ENCODE measurements at places on chromosomes 1 and 21.

DNA sequence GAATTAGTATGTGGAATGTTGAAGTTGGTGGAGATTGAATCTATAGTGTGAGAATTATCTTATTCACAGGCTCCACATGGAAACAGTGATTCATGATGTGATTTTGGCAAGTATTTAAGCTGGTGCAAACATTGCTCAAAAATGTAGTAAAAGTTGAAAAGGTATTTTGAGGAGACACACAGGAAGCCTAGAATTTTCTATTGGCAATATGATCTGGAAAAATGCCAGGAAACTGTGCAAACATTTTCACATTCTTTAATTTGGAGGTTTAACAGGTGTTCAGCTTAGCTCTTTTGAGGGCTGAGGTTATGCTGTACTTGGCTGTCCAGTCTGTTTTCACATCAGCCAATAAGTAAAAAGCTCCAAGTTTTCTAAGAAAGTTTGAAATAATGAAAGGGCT is 327.3 kb downstream of the RWDD3 start:
- DNase-seq: no peak

GRCh38 chr1:94514095-94514727 is 27.3 kb downstream of the F3 start:
- DNase-seq: no peak

GRCh38 chr1:2953688-2954285 is 67.5 kb upstream of the ACTRT2 start:
- no peak for DNase-seq

DNA sequence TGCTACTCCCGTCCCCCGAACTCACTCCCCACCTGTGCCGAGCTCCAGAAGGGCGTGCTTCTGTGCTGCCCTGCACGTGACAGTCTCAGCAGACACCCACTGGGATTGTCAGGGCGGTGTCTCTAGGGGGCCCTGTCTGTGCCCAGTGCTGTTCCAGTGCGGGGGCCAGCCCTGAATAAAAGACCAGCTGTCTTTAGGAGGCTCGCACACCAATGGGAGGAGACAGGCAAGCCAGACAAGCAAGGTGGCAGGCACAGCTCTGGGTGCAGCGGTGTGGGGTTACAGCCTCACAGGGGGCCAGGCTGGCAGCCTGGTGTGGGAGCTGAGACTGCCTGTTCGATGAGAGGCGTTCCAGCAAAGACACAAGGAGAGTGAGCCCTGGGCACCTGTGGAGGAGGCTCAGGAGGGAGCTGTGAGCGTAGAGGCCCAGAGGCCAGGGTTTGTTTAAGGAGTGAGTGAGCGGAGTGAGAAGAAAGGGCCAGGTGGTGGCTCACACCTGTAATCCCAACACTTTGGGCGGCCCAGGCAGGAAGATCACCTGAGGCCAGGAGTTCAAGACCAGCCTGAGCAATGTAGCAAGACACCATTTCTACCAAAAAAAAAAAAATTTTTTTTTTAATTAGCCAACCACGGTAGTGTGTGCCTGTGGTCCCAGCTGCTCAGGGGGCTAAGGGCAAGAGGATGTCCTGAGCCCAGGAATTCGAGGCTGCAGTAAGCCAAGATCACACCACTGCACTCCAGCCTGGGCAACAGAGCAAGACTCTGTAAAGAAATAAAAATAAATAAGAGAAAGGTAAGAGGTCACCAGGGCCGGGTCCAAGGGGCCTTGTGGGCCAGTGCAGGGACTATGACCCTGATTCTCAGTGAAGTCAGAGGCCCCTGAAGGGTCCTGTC is 48.2 kb upstream of the ARHGEF16 start:
- DNase-seq: no peak

DNA sequence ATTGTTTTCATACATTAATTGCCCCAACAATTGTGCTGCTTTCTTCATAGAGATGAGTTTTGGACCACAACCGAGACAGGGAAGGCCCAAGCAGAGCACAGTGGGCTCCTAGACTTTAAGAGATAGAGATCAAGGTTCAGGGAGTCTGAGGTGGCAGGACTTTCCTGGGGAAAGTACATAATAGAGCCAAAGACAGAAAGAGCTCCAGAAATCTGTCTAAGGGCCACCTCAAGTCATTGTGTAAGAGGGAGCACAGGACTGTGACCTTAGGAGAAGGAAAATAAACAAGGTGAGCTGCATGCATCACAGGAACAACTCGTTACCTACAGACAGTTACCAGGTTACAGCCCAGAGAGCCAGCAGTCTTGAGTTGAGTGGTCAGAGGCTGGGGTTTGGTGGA is 41.3 kb upstream of the CR2 start:
- DNase-seq: no peak

DNA sequence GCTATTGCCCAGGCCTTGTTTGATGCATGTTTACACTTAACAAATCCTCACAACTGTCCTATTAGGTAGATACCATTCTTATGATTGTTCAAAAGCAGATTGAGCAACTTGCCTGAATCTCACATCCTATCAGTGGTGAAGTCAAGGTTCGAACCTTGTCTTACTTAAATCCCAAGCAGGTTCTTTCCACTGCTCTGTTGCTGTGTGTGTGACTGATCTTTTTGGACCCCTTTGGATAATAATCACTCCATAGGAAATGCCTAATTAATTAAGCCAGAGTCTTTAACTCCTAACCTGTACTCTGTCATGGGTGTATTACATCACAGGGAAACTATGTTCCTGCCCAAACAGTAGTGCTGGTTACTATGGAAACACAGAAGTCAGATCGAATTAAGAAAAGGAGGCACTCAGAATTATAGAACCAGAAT is 84.2 kb downstream of the SPATA46 start:
- peak; percentile 65 for DNase-seq

GRCh38 chr21:24941316-24942185 is 665.7 kb downstream of the MRPL39 start:
- DNase-seq: peak; percentile 0

DNA sequence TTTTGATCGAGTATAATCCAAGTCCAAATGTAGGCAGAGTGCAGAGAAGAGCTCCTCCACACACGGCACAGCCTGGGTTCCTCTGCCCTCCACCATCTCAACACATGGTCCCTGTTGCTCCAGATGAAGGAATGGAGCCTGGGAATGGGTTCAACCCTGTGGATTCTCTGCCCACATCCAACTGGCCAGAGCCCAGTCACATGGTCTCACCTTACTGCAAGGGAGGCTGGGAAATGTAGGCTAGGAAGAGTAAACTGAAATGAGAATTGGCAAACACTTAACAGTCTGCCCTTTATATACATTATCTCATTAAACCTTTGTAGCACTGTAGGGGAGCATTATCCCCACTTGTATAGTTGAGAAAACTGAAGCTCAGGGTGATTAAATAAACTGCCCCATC is 60.1 kb upstream of the RAB4A start:
- no peak for DNase-seq

- DNase-seq: peak; percentile 77
Measured at GRCh38 chr1:153805042-153805745, 30.0 kb downstream of the SLC27A3 start.

GRCh38 chr1:15515022-15515663 is 8.9 kb downstream of the CASP9 start:
- no peak for DNase-seq

GRCh38 chr1:56803561-56804156 is 15.5 kb downstream of the FYB2 start:
- peak; percentile 37 for DNase-seq

- no peak for DNase-seq
Measured at GRCh38 chr1:27353166-27353565, 11.3 kb downstream of the SYTL1 start.

DNA sequence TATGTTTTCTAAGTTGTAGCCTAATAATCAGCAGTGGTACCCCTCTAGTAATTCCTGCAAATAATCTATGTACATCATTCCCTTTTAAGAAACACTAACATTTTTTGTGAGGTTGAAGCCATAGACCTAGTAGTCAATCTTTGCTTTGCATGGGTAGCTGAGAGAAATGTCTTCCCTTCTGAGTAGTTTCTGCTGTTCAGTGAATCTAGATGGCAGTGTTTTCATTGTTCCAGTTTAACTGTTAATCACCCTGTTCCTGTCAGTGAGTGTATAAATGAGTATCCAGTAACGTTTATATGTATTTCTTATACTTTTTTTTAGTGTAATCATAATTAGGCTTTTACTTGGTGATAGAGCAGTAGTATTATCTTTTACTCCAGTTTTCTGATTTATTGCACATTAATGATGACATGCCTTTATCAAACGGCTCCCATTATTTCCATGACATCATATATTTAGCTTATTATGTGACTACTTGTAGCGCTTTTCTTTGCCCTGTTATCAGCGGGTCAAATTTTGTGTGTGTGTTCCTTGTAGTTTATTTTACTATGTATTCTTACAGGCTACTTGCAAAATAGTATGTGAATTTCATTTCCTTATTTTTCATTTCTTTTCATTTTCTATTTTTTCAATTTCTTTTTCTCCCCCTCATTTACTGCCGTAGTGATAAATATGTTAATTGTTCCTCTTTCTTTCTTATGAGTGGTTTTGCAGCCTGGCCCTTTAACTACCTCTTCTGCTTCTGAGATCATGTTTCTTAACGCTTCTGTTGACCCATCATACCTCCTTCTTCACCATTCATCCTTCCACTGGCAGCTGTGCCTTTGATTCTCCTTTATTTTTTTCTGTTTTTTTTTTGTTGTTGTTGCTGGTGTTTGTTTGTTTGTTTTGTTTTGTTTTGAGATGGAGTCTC is 18.8 kb downstream of the CEP350 start:
- no peak for DNase-seq

- DNase-seq: no peak
Measured at GRCh38 chr1:106964495-106964894, 92.0 kb upstream of the PRMT6 start.

DNA sequence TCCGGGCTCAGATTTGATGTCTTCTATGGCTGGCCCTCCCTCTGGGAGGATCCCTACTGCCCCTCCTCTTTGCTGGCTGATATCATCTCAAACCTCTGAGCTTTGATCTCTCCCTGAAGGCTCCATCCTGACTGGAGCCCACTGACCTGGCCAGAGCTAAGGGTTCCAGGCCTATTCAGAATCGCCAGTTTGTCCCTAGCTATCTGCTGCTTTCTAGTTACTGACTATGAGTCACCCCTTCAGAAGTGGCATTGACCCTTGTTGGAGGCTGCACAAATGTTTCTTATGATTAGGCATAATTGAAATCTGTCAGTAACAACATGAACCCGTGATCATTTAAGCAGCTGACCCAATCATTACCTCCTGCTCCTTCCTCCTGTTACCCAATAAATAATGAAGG is 87.1 kb downstream of the ABCA4 start:
- peak; percentile 34 for DNase-seq

GRCh38 chr21:38352536-38353219 is 95.9 kb downstream of the KCNJ15 start:
- DNase-seq: peak; percentile 66

DNA sequence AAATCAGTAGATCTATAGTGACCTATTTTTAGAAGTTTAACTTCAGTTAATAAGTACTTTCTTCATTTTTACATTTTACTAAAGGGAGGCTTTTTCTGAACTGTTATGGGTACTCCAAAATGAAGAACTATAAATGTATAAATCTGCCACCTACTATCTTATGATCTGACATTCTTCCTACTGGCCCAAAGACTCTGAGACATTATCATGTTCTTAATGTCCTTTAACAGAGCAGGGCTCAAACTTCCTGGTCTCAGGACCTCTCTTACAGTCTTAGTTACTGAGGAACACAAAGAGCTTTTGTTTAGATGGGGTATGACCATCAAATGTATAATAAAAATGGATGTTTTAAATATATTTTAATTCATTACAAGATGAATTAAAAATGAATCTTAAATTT is 8.9 kb downstream of the TRIM33 start:
- no peak for DNase-seq

DNA sequence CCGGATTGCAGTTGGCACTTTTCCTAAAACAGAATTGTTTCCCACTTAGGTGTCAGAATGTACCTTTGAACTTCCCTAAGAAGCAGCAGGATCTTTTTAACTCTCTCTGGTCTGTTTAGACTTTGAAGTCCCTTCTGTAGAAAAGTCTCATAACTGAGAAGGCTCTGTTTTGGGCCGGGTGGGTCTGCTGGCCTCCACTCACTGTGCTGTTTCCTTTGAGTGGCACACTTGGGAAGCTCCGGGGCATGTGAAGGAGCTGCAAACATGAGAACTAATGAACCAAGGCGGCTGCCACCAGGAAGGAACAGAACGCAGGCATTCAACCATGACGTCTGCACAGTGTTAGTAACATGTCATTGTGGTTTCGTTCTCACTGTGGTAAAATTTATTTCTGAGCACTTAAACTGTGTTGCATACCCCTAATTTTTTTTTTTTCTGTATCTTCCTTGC is 19.5 kb upstream of the NCMAP start:
- DNase-seq: peak; percentile 31

DNA sequence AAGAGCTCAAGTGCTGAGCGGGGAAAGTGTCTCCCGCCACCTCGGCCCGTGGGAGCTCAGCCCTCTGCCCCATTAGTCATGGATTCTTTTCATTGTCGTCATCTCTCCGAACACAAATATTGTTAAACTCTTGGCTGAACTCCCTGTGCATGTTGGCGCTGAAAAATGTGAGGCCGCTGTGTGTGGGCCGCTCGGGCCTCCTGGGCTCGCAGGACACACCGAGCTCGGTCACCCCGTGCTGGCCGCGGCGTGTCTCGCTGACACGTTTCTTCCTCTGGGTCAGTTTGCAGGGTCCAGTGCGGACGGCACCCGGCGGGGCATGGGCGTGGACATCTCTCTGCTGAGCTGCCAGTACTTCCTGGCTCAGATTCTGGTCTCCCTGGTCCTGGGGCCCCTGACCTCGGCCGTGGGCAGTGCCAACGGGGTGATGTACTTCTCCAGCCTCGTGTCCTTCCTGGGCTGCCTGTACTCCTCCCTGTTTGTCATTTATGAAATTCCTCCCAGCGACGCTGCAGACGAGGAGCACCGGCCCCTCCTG is 25.6 kb downstream of the SLC45A1 start:
- peak; percentile 97 for DNase-seq

GRCh38 chr1:33902486-33903209 is 38.8 kb downstream of the HMGB4 start:
- DNase-seq: no peak
